ENCODE measurements at places on chromosomes 7 and 10.

DNA sequence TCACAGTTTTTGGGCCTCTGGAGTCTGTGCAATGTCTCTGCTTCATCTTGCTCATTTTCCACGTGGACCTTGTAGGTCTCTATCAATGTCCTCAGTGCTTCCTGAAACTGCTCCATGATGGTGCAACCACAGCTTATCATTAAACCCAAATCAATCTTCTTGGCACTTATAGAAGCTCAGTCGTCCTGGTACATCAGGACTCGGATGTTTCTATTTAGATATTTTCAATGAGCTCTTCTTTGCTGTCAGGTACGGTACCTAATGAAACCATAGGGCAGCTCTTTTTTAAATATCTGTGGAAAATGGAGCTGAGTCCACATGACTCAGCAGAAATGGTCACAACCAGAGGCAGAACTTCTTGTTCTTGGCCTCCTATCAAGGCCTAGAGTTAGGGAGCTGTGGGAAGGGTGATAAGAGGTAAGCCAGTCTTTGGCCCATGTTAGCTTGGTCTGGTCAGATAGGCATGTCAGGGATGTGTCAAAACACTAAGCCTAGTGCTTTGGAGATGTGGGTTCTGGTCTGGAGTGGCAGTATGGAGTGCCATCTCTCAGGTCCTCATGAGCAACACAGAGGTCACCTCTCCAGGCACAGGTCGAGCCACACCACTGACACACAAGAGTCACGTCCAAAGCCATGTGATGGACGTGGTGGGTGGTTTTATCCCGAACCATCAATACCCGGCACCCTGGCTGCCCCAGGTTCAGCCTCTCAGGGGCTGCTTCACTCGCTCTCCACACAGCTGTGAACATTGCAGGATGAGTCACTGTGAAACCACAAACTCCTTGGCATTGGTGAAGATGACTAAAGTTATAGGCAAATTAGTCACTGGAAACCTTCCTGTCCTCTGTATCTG, 87.0 kb downstream of the TBXAS1 start:
- DNase-seq, result peak; percentile 96

DNA sequence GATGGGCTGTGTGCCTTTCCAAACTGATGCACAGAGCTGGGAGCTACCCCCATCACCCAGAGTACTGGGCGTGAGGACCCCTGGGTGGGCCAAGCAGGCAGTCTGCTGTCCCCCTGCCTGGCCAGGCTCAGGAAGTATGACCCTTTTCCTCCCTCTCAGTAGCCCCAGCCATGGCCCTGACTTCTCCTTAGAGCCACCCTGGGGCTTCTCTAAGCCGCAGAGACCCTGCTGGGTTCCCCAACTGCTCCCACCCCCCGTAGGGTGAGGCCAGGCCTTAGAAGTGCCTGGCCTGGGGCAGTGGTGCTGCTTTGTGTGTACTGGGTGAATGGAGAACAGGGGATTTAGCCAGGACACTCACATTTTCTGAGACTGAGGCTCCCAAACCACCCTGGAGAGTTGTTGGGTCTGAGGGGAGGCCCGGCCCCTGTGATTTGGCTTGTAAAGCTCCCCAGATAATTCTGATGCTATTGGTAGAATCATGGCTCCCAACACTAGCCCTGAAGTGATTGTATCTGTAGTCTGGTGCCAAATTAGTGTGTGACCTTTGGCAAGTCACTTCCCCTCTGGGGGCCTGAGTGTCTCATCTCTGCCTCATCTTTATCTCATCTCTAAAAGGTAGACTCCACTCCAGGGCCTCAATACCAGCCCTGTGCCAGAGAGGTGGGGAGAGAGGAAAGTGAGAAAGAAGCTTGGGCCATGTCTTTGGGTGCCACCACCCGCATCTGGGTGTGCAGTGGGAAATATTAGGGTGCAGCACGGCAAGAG, 99.7 kb upstream of the PPIF start:
- DNase-seq, result no peak

DNA sequence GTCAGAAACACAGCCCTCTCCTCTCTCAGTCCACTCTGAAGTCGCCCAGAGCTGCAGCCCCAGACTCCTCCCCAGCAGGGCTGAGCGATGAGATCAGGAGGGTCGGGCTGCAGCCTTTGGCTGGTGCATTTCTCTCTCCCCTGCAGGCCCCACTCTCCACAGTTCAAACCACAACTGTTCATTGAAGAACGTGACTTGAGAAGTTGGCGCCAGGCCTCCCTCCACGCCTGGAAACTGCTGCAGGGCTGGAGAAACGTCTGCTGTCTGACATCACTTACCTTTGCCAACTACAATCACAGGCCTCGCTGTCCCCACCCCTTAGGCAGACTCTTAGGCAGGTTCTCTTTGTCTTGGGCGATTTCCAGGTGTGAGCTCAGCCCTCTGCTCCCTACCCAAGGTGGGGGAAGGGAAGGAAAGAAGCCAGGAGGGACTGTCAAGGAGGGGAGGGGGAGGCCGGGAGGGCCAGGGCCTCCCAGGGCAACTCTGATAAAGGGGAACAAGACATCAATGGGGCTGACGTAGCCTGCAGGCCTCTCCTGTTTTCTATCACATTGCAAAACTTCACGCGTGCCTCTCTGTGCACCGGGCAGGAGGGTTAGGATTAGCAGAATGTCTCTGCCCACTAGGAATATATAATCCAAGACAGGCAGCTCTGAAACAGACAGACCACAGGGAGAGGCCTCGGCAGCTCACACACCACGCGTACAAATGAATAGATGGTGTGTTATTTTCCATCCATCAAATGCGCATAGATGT, 32.7 kb downstream of the CALML5 start:
- peak; percentile 70 for DNase-seq

DNA sequence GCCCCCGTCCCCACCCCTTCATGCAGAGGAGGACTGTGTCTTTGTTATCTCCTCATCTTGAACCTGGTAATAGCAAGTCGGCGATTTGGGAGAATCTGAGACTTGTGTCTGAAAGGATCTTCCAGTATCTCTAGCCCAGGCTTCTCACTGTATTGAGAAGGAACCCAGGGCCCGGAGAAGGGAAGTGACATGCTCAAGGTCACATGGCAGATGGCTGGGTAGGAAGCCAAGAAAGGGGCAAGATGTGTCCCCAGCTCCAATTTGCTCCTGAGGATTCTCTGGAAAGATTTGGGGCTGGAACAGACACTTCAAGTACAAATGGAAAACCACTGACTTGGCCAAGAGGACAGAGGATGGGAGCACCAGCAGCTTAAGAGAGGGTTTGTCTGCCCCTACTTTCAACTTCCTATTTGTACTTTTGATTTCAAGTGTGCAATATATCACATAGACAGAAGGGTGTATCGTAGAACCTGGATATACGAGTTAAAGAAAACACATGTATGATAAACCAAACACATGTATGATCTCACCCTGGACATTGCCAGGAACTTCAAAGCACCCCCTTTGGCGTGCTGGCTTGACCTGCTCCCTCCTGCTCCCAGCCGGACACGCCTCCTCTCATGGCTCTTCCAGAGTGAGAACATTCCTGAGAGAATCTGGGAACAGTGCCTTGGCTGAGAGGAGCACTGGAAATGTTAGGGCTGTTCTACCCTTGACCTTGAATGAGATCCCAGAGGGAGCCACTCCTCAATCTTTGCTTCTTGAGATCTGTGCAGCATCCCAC, 79.7 kb downstream of the CDH23 start:
- no peak for DNase-seq

- no peak for DNase-seq
Observed at GRCh38 chr10:12063483-12063818, 5.3 kb upstream of the DHTKD1 start.

DNA sequence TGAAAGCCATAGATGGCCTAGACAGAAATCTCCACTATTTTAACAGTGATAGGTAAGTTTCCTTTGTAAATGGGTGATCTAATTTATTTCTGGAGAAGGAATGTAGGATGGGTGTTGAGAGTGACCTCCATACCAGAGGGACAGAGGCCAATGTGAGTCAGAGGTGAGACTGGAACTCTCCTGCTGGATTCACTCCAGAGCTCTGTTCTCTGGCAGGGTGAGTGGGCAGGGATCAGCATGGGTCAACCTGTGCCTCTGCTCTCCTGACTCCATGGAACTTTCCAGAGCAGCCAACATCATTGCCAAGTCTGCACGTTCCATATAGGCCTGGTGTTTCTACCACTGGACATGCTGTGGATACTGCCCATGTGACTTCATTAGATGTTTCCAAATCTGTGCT, 11.4 kb downstream of the AKR1C3 start:
- DNase-seq, result no peak

DNA sequence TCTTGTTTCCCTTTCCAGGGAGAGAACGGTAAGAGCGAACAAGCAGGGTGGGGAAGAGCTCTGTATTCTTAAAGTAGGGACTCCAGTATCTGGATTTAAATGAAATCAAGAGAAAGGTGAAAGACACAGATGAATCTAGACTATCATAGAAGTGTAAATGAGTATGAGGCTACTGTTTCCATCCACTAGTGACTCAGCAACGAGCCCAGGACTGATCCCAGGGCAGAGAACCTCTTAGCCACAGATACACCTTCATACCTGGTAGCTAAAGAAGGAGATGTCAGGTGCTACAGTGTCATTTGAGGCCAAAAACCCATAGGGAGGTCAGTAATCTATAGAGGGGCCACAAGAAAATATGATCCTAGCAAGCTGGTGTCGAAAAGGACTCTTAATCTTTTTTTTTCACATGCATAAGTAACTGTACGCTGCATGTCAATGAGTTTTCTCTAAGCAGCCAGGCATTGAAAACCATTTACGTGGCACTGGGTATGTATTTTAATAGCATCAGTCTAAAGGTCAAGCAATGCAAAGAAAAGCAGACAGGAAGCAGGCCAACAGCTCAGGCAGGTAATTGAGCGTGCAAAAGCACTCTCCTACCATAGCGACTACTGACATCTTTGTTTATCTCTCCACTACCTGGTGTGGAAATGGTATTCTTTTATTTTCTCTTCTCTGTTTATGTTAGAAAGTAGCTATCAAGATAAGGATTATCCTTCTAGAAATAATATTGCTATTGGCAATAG, 91.5 kb upstream of the EGR2 start:
- DNase-seq, result no peak

- no peak for DNase-seq
Observed at GRCh38 chr10:81866753-81867152, 8.2 kb upstream of the NRG3 start.

DNA sequence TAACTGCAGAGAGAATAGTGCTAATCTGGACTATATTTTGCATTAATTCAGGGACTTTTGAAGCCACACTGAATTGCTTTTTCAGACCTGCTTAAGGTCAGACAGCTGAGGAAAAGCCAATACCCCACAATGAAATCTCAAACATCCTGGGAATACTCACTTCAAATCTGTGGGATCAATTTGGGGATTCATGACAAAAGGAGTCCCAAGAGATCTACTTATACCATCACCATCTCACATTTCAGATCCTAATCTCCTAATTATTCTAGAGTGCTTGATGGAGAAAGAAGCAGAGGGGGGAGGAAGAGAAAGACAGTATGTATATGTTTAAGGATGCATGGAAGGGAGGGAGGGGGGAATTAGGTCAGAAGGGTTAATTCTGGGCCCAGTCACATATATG, 202.2 kb downstream of the CACNA2D1 start:
- no peak for DNase-seq

DNA sequence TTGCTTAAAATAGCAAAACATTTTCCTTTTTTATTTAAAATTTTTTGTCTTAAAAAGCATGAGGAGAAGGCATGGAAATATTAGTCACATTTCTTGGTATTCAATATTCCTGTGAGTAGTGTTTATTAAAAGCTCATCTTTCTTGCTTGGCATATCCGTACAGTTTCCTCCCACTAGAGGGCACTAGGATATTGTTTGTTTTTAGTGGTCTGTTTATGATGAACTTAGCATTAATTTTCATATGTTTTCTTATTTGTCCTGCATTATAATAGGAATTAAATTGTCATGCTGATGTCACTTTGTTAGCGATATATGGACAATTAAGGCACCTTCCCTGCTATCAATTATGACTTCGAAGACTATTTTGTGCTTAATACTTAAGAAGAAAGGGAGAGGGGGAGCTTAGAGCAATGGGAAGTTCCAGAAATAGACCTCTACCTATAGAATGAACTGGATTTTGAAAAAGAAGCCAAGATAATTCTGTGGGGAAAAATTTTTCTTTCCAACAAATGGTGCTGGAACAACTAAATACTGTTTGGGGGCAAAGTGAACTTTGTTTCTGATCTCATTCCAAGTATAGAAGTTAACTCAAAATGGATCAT, 91.0 kb upstream of the STRIP2 start:
- DNase-seq, result peak; percentile 27

GRCh38 chr10:3054183-3054850, 13.0 kb upstream of the PFKP start:
- DNase-seq, result no peak

DNA sequence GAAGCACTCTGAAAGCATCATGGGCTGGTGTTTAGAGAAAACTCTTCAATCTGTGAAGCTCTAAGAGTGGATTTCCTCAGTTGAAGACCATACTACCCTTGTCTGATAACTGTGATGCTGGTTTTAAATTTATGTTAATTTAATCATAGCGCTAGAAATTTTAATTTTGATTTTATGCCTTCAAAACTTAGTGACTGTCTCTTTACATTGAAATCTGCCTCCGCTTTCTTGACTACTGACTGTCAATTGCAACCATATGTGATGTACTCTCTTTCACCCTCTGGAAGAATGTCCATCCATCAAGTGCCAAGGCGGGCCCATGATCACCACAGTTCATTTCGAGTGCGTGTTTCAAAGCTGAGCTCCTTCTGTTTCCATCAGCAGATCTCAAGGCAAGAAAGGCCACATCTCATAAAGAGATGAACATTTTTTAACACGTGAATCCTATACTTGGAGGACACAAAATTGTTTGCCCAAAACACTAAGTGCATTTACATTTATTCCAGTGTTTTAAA, 147.1 kb downstream of the ITGA8 start:
- DNase-seq, result no peak

DNA sequence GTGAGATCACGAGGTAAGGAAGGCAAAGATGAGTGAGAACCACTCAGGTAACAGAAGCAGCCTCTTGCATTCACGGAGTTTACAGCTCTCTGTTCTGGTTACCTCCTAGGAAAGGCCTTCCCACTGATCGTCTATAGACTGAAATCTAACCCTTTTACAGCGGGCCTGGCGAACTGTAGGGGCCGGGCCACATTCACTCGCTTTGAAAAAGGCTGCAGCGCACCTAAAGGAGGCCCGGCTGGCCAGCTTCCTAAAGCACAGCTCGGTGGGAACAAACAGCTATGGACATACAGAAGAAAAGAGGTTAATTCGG, 565 bp downstream of the ATP5MK start:
- DNase-seq, result no peak

DNA sequence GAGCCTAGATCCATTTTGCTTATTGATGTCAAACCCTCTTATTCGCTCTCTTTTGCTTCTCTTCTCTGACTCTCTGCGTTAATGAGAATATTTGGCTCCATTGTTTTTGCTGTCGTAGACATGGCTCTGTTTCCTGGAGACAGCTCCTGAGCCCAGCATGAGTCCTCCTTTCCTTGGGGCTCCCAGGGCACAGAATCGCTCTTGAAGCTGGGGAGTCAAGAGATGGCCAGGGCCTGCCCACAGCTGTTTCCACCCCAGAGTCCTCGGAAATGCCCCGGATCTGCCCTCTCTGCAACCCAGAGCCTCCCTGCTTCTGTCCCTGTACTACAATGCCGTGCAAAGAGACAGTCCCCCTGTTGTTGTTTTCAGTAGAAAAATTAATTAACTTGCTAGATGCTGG, 566.7 kb upstream of the FOXK1 start:
- DNase-seq, result no peak
